ENCODE measurements at places on chromosomes 7 and 10. TPM values are rescaled to one million over a fixed set of nuclear protein-coding genes. Genes with fewer than 3 reads are reported as not detected.

DNA sequence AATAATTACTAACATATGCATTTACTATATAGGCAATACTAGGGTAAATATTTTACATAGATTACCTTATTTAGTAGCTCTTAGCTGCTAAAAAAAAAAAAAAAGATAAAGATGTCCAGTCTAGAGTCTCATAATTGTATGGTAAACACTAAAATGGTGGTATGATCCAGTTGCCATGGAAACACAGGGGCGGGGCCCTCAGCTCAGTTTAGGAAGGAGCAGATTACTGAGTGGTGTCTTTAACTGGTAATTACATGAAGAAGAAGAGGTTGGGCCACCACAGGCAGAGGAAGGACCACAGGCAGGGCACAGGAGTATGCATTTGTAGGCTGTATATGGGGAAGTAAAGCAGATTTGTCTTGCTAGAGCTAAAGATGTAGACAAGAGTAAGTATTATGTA lies 43.7 kb downstream of the ITGB8 start:
- DNase-seq: no peak
- no peaks in the 10 kb centered on the region for H3K27me3 ChIP-seq
- no peaks in the 10 kb centered on the region for H3K4me1 ChIP-seq
- no peaks in the 10 kb centered on the region for H3K36me3 ChIP-seq
- no peak overlapping the region for H3K4me3 ChIP-seq

- no peak overlapping the region for H3K4me3 ChIP-seq
- H3K36me3 ChIP-seq: no peaks in the 10 kb centered on the region
- no peaks in the 10 kb centered on the region for H3K4me1 ChIP-seq
- no peaks in the 10 kb centered on the region for H3K27me3 ChIP-seq
Measured at GRCh38 chr7:67595431-67596180, 599.0 kb downstream of the TYW1 start.

GRCh38 chr10:34768261-34768971 lies 46.7 kb downstream of the PARD3 start:
- peaks cover 63% of the 10 kb centered on the region for H3K4me1 ChIP-seq
- no peaks in the 10 kb centered on the region for H3K36me3 ChIP-seq
- H3K27me3 ChIP-seq: no peaks in the 10 kb centered on the region
- DNase-seq: peak; percentile 91
- H3K27ac ChIP-seq: peak overlapping the region; percentile 67

Gene MICALL2
- total RNA-seq: 1.6 TPM

Gene PPP1R17
- not detected for total RNA-seq

Gene GSAP
- 8.3 TPM for total RNA-seq
